Pancreas (tissue), 10 donors: ENCODE measurements at places on chromosomes 2 and 18.
A peak's percentile ranks its signal among the peaks of the same experiment; 100 is the strongest.

DNA sequence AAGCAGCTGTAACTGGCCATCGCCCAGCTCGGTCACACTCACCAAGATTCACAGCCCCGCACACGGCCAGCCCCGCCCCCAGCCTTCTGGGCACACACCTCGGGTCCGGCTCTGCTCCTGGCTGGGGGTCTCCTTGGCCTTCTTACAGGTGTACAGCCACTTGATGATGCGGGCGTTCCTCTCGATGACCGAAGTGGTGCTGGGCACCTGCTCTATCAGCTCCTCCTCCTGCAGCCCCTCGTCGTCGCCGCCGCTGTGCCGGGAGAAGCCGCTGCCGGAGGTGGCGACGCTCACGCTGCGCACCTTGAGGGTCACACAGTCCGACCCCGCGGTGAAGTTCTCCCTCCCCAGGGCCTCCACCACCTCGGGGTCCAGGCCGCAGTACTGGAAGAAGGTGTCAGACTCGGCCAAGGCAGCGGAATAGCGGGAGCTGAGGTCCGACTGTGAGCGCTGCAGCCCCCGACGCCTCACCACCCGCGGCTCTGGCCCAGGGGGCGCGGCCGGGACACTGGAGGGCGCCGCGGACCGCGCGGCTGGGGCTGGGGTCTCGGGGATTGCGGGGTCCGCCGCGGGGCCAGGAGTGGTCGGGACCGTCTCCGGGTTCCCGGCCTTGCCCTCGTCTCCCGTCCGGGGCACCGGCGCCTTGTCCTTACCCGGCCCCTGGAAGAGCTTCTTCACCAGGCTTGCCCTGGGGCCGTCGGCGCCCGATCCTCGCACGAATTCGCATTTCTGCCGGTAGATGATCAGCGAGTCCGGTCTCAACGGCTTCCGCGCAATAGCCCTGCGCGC is 769 bp downstream of the FAM110C start:
- H3K27ac ChIP-seq, result peak overlapping the region; percentile 88
- no peaks in the 10 kb centered on the region for H3K27me3 ChIP-seq
- no peaks in the 10 kb centered on the region for H3K36me3 ChIP-seq

GRCh38 chr2:12265646-12266045 is 451.1 kb upstream of the TRIB2 start:
- H3K4me1 ChIP-seq, result no peaks in the 10 kb centered on the region
- no peak for DNase-seq
- no peaks in the 10 kb centered on the region for H3K36me3 ChIP-seq
- H3K4me3 ChIP-seq, result no peak overlapping the region
- no peaks in the 10 kb centered on the region for H3K27me3 ChIP-seq

GRCh38 chr18:48161191-48161910 is 230.9 kb upstream of the SMAD2 start:
- H3K4me3 ChIP-seq, result peak overlapping the region; percentile 41
- no peaks in the 10 kb centered on the region for H3K27me3 ChIP-seq
- peak overlapping the region; percentile 87 for H3K27ac ChIP-seq
- no peaks in the 10 kb centered on the region for H3K36me3 ChIP-seq
- DNase-seq, result peak; percentile 87

GRCh38 chr2:144461308-144461766 is 58.6 kb downstream of the ZEB2 start:
- H3K27ac ChIP-seq, result no peak overlapping the region
- H3K36me3 ChIP-seq, result no peaks in the 10 kb centered on the region
- DNase-seq, result no peak
- peaks cover 2% of the 10 kb centered on the region for H3K27me3 ChIP-seq

DNA sequence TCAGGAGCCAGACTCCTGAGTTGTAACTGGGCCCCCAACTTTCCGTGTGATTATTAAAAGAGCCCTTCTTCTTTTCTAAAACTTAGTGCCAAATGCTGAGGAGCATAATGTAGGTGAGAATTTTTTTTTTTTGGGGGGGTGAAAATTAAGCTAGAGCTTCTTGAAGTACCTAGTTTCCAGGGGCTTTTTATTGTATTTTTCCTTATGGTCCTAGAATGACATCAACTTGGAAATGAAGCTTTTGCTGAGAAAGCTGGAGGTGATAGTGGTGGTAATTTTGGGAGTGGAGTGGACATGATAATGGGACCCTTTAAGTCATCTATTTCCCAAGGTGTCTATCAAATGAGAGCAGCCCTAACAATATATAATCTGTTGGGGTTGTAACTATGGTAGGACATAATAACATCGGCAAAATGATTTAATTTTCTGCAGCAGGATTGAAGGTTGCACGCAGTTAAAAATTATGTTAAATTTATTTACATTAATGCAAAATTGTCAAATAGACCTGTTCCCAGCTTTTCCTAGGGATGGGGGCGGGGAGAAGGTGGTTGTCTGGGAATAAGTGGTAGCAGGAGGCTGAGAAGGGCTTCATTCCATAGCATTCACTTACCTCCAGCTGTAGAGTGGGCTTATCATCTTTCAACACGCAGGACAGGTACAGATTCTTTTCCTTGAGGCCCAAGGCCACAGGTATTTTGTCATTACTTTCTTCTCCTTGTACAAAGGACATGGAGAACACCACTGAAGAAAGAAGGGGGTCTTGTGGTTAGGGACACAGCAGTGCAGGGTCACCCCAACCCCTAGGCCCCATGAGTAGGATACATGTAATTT is 5.7 kb downstream of the IL1B start:
- H3K36me3 ChIP-seq, result no peaks in the 10 kb centered on the region
- H3K4me1 ChIP-seq, result peaks cover 16% of the 10 kb centered on the region
- no peak overlapping the region for H3K4me3 ChIP-seq
- no peak for DNase-seq
- no peaks in the 10 kb centered on the region for H3K27me3 ChIP-seq

- no peak overlapping the region for H3K27ac ChIP-seq
- no peak overlapping the region for H3K4me3 ChIP-seq
- no peaks in the 10 kb centered on the region for H3K27me3 ChIP-seq
- DNase-seq, result no peak
- H3K36me3 ChIP-seq, result no peaks in the 10 kb centered on the region
These were observed 122.3 kb downstream of the MEMO1 start for GRCh38 chr2:31888550-31888949.

- no peak overlapping the region for H3K4me3 ChIP-seq
- no peaks in the 10 kb centered on the region for H3K27me3 ChIP-seq
- H3K4me1 ChIP-seq, result peaks cover 3% of the 10 kb centered on the region
- no peaks in the 10 kb centered on the region for H3K36me3 ChIP-seq
- H3K27ac ChIP-seq, result peak overlapping the region; percentile 85
- no peak for DNase-seq
These were observed 3.4 kb downstream of the MBP start for GRCh38 chr18:77129150-77129551.

DNA sequence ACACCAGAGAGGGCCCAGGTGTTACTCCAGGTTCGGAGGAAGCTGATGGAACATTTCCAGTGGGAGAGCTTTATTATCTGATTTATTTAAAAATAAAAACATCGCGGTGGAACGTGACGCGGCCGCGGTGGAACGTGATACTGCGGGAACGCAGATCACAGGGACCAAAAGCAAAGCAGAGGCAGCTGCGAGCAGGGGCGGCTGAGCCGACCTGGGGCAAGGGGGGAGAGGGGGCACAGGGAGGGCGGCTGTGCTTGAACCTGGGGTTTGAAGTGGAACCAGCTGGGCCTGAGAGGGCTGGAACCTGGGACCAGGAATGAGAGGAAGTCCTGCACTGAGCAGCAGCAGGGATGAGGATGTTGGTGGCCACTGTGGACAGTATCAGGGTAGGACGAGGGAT is 583.5 kb upstream of the SALL3 start:
- no peak for DNase-seq
- no peak overlapping the region for H3K4me3 ChIP-seq
- H3K27me3 ChIP-seq, result no peaks in the 10 kb centered on the region
- no peak overlapping the region for H3K27ac ChIP-seq
